ENCODE measurements at places on chromosomes 1 and 21.
A peak's percentile ranks its signal among the peaks of the same experiment; 100 is the strongest.

GRCh38 chr1:57850176-57850940, 426.5 kb upstream of the DAB1 start:
- DNase-seq = no peak

DNA sequence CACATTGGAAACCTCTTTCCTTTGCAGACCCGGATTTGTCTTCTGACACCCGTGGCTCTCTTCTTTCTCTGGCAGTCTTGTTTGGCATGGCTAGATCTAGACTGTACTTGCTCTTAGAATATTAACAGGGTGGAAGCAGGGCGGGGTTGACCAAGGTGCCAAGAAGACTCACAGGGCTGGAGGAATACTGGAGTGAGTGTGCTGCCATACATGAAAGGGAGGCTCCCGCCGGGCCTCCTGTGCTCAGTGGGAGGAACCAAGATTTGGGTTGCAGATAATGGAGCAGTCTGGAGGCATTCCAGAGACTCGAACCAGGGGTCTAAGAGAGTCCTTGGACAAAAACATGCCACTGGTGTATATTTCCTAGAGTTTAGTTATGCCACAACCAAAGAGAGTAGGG, 27.6 kb upstream of the SNX27 start:
- DNase-seq = peak; percentile 35

DNA sequence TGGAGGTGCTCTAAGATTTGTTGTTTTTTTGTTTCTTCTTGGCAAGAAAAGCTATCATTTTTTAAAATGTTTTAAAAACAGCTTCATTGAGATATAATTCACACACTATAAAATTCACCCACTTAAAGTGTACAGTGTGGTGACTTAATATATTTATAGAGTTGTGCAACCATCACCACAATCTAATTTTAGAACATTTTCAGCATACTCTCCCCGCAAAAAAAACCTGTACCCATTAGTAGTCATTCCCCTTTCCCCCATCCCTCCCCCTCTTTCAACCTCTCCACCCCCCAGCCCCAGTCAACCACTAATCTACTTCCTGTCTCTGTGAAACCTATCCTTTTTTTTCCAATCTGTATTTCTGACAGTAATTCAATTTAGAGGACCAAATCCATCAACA, 30.6 kb downstream of the ZC3H11B start:
- no peak for DNase-seq

DNA sequence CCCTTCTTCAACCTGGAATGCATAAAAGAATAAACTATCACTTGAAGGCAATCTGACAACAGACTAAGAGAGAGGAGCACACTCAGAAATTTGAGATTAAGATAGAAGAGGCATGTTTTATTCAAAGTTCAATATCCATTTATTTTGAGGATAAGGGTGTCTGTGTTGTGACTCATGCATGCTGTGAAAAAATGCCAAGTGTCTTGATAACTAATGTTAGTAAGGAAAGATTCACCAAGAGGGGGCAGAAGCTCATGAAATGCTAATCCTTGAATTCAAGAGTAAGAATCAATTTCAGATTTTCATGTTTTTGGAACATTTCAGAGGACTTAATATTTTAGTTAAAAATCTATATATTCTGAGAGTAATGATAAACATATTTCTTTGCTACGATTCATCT, 94.0 kb downstream of the IFI44 start:
- no peak for DNase-seq

DNA sequence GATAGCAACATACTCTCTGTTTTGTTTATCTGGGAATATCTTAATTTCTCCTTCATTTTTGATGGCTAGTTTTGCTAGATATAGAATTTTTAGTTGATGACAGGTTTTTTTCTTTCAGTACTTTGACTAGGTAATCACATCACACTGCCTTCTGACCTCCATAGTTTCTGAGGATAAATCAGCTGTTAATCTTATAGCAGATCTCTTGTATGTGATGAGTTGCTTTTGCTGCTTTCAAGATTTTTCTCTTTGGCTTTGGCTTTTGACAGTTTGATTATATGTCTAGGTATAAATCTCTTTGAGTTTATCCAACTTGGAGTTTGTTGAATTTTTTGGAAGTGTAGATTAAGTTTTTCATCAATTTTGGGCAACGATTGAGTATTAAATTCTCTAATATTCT, 142.6 kb downstream of the ZNF644 start:
- no peak for DNase-seq

- DNase-seq = no peak
These were observed 23.9 kb downstream of the ARHGEF11 start for GRCh38 chr1:157021688-157022087.

- no peak for DNase-seq
These were observed 441.6 kb downstream of the SIPA1L2 start for GRCh38 chr1:232188318-232188717.

DNA sequence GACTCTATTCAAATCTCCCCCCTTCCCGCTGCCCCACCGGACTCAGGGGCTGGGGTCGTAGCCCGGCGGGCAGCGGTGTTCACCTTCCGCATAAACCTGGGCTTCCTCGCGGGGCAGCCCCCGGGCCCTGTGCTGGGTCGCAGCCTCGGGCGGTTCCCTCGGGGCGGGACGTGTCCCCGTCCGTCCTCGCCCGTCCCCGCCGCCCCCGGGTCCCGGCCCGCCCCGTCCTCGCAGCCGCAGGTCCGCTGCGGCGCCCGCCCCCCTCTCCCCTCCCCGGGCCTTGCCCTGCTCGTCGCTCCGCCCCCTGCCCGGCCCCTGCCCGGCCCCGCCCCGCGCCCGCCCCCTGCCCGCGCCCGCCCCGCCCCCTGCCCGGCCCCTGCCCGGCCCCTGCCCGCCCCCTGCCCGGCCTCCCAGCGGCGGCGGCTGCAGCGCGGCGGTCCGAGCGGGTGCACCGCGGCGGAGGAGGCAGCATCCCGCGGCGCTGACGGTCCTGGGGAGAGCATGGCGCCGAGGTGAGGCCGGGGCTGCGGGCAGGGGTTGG, at the start of gene COL18A1:
TSS of gene COL18A1 (plus strand) at position 436 of the 541 bp plus-strand sequence. CDS start at position 502, 66 bp downstream.
- peak; percentile 86 for DNase-seq

- peak; percentile 60 for DNase-seq
These were observed 96.6 kb upstream of the ERRFI1 start for GRCh38 chr1:8122477-8123407.

DNA sequence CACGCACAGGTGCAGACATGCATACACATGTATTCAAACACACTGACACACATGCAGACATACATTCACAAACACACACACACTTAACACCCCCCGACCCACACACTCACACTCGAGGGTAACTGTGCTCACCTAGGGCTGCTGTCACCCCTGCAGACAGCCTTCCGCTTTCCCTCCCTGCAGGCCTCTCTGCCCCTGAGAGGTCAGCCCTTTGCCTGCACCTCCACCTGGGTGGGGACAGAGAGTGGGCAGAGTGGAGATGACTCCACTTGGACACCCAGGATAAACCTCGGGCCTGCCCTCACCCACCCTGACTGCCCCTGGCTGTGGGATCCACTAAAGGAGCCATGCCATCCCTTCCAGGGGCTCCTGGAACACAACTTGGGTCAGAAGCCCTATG, 264.3 kb downstream of the PTPRU start:
- DNase-seq = peak; percentile 10

DNA sequence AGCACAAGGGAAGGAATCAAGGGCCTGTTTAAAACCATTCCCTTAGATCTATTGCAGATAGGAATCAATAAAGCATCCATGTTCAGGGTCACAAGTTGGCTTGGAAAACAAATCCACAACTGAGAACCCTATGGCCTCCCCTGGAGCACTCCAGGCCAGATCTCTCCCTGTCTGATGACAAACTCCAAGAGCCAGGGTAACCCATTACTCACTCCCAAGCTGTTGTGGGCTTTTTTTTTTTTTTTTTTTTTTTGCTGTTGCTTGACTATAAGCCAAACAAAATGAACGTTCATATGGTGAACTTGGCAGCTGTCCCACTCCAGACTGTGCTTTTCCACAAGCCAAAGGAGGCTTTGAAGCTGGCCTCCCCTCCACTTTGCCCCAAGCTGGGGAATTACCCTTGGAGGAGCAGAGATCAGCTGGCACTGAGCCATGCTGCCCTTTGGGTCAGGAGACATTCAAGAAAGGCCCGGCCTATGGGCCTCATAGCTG, 35.7 kb upstream of the VAV3 start:
- peak; percentile 80 for DNase-seq

- DNase-seq = no peak
These were observed 101.5 kb upstream of the RUNX3 start for GRCh38 chr1:25031601-25031965.

DNA sequence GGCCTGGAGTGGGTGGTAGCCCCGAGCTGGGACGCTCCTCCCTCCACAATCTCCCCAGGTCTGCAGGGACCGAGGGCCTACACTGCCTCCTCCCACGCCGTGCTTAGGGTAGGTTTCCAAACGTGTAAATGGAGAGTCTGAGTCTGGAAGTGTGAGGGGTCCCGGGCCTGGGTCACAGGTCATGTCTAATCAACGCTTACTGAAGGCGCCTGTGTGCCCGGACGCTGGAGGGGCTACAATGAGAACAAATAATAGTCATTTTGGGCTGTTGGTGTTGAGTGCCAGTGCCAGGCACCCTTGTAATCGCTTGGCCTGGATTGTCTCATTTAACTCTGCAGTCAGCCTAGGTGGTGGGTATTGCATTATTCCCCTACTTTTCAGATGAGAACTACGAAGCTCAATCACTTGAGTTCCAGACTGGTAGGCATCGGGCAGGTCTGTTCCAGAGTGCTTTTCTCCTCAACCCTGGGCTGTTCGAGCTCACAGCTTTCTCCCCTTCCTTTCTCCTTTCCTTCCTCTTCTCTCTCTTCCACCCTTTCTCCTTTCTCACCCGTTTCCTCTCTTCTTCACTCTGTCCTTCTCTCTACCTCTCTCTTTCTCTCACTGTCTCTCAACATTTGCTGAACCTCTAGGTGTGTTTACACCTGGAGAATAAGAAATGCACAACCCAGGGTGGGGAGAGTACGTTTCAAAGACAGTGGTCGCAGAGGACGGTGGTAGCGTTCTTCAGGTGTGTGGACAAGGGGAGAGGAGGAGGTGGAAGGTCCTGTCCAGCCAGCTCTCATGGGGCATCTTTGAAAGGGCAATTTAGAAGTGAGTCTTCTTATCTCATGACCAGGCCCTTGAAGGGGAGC, 883 bp downstream of the SLC66A1 start:
- no peak for DNase-seq

- DNase-seq = no peak
These were observed 11.1 kb downstream of the VANGL2 start for GRCh38 chr1:160411271-160412027.

- DNase-seq = peak; percentile 87
These were observed 40.7 kb downstream of the CASQ2 start for GRCh38 chr1:115727706-115728249.

GRCh38 chr1:238088560-238089290, 198.0 kb upstream of the ZP4 start:
- no peak for DNase-seq

DNA sequence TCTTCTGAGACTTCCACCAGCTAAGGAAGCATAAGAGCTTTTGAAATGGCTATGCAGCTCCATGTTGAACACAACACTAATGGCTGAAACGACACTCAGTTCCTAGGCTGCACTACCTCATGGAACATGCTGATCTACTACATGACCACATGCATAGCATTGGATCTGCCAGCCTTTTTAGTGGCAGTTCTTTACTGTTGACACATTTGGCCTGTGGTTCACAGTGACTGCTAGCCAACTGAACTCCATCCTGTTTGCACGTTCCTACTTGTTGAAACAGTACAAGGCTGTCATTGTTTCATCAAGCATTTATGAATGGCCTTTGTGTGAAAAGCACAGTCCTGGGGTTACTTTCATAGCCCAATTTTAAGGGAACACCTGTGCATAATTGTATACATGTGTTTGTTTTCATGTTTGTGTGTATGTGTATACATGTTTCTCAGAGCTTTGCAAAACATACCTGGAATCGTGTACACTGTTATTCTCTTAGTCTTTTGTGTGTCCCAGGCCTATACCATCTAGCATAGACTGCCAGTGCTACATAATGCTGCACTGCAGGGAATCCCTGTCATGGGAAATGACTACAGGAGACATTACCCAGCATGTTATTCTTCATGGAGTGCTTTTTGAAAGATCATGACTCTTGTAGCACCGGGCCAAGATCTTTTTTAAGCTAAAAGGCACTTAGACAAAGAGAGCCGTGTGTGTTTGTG, 179.6 kb upstream of the ESRRG start:
- DNase-seq = peak; percentile 64

- no peak for DNase-seq
These were observed 45.9 kb downstream of the MORN1 start for GRCh38 chr1:2345297-2346075.

DNA sequence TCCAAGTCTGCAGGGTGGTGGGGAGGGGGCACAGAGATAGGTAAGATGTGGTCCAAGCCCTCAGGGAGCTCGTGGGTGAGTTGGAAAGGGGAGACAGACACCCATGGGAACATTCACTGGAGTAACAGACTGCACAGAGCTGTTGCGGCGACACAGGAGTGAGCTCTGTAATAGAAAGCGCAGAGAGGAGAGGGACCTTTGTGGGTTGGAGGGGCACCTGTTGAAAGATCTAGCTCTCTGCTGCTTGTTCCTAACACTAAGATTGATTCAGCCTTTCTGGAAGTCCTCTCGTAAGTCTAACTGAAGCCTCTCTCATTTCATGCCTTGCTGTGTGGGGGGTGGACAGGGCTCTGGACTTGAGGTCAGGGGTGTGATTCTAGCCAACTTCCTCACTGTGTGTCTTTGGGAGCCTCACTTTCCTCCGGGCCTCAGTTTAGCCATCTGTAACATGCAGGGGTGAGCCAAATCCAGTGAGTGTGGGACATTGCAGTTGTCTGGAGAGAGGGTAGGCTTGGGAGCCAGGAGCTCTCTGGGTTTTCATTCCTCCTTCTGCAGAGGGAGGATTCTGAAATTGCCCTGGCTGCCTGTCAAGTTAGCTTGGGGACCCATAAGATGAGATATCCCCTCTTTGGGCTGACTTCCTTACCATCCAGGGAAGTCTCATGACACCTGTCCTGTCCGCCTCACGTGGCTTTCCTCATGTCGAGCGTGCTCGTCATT, 2.0 kb upstream of the ACOT11 start:
- no peak for DNase-seq

DNA sequence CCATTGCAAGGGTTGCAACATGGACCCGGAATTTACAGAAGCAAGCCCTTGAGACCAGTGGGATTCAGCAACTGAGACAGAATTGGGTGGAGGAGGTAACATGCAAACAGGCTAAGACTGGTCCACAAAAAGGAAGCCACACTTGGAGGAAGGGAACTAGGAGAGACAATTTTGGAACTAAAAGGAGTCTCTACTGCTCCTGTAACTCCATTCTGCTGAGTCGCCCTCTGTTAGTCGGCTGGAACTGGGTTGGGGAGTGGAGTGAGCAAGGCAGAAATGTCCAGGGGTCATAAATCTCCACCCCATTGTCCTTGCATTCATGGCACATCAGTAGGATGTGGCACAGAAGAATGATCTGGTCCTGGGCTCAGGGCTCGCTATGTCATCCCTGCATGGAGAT, 5.1 kb downstream of the LAMB3 start:
- no peak for DNase-seq

DNA sequence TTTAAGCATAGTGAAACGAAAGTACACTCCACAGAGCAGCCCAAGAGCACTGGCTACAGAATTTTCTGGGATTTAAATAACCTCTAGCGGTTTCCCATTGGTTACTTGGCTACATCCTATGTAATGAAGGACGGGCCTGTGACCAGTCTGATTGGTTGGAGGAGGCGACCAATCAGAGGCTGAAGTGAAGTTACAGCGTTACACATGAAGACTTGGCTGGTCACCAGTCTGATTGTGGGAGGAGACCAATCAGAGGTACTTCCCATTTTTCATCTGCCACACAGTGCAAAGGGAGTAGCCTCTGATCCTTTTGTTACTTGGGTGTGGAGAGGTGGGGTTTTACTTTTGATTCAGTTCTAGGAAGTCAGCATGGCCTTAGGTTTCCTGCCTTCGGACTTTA, 142.7 kb upstream of the SERTAD4 start:
- no peak for DNase-seq

GRCh38 chr1:207103892-207104373, at the start of gene C4BPA:
Gene C4BPA, plus strand, starts transcription at chr1:207104233. Its CDS starts 8,793 bp downstream, at chr1:207113026.
- DNase-seq = no peak
